Left forelimb (tissue), 1 donor: ENCODE measurements at places on chromosomes 4 and X.

DNA sequence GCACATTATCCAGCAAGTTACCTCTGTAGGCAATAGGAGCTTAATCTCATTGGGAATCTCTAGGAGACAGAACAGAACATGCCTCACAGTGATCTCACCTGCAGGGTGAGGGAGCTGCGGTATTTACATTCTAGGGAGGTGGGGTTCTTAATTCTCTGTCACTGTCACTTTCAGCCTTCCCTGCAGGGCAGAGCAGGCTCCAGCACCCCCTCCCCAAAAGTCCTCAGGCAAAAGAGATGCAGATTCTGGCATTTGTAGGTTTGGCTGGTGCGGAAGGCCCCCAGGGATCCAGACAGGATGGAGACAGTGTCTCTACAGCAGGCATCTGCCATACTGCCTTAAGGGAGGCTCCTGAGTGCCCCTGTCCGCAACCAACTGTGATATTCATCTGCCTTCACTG is 166.4 kb upstream of the ATP6AP2 start:
- no peak for DNase-seq

DNA sequence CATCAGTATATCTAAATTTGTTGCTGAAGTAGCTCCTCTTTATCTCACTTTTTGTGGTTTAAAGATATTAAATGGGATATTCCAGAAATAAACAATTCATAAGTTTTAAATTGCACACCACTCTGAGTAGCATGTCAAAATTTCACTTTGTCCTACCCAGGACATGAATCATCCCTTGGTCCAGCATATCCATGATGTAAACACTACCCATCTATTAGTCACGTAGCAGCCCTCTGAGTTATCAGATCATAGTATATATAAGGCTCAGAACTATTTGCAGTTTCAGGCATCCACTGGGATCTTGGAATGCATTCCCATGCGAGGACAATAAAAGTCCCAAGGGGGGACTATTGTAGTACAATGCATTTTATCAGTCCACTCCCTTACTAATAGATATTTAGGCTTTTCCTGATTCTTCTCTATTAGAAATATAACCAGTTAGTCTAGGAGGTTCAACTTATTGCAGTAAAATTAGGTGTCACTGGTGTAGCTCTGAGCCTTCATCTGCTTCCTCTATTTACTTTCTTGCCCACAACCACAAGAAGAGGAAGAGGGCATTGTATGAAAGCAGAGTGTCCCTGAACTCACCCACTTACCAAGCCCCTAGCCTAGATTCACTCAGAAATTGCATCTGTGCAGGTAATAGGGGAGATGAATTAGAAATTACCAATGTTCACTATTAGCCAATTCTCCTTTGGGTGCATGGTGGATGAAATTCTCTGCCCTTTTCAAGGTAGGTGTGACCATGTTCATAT is 409.8 kb upstream of the GALNT7 start:
- no peak for DNase-seq

DNA sequence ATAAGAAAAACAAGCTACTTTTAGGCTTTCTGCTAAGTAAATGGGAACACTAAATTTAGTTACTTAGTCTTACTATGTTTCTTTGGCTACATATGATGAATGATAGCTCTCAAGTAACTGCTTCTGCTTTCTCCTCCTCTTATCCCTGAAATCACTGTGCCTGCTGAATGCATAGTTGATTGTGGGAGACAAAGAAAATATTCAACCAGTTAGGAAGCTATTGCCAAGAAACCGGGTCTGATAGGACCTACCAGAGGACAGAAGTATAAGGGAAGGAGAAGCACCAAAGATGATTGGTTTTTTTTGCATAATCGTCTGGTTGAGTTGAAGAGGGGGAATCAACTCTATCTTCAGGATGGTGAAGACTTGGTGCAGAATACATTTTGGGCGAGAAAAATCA is 28.0 kb upstream of the NDUFC1 start:
- DNase-seq: no peak

GRCh38 chr4:103091601-103092223 is 7.9 kb downstream of the BDH2 start:
- no peak for DNase-seq

GRCh38 chr4:139115226-139115625 is 61.8 kb downstream of the ELF2 start:
- DNase-seq: no peak

- no peak for DNase-seq
These were observed 39.7 kb upstream of the TBC1D14 start for GRCh38 chr4:6869944-6870343.

DNA sequence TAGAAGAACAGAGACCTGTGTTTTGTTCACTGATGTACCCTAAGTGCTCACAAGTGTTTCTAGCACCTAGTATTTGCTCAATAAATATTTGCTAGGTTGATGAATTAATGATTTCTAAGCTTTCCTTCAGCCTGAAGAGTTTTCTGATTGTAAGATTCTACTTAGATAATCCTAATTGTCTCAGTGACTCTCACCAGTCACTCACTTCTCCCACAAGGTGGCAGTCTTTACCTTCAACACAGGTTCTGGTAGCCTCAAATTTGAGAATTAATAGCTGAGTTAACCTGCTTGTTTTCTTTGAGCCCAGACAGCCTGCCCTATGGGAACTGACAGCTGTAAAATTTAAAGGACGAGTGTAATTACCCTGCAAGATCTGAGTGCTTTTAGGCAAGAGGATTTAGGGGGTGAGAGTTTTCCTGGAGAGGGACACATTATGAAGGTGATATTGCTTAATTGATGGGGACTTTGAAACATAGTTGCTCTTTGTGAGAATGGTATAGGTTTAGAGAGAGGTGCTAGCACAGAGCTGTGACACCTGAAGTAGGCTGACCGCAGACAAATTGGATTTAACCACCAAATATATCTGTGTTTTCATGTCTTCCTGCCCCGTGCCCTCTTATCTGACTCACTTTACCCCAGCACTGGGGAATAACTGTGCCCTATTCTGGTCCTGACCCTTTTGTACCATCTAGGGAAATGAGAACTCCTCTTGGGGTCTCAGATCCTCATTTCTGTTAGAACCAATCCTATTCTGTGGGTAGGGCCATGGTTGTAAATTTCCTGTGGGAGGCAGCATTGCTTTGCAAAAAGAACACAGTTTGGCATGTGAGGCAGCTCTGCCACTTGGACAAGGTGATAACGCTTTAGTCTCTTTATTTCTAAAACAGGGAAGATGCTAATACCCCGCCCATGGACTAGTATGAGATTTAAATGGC is 27.7 kb downstream of the CD38 start:
- DNase-seq: no peak

DNA sequence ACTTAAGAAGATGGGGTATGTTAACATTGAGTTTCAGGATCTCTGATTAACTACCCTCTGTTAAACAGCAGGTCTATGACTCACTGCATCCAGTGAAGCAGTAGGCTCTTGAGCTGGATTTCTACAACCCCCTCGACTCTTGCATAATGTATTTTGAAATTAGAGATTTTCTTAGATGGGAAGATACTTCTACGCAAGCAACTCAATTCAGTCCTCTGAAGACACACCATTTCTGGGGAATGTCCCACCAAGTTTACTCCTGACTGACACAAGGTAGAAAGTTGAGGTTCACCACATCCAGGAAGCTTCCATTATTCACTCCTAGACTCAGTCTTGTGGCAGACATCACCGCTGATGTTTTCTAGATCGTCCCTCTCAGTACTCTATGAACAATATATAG is 12.9 kb downstream of the PALLD start:
- DNase-seq: no peak

GRCh38 chr4:81003597-81004111 is 26.9 kb upstream of the BMP3 start:
- DNase-seq: no peak

DNA sequence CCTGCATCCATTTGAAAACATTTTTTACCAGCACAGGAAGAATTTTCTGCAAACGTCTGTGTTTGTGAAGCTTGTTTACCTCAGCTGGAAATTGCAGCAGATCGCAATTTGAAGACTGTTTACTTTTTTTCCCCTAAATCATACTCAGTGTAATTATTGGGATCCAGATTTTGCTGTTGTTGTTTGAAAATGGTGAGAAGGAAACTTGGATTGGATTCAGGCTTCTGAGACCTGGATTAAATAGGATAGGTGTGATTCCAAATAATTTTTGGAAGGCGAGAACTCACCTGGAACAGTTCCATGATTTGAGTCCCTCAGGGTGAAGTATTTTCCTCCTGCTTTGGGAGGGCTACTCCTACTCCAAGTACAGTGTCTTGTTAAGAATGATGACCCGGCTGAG is 279.8 kb downstream of the STIM2 start:
- DNase-seq: no peak
